Activated naive CD4-positive, alpha-beta T cell treated with anti-CD3 and anti-CD28 coated beads for 36 hours (primary cell): ENCODE measurements at places on chromosomes 12 and 14. TPM values are rescaled to one million over a fixed set of nuclear protein-coding genes. Genes with fewer than 3 reads are reported as not detected.

DNA sequence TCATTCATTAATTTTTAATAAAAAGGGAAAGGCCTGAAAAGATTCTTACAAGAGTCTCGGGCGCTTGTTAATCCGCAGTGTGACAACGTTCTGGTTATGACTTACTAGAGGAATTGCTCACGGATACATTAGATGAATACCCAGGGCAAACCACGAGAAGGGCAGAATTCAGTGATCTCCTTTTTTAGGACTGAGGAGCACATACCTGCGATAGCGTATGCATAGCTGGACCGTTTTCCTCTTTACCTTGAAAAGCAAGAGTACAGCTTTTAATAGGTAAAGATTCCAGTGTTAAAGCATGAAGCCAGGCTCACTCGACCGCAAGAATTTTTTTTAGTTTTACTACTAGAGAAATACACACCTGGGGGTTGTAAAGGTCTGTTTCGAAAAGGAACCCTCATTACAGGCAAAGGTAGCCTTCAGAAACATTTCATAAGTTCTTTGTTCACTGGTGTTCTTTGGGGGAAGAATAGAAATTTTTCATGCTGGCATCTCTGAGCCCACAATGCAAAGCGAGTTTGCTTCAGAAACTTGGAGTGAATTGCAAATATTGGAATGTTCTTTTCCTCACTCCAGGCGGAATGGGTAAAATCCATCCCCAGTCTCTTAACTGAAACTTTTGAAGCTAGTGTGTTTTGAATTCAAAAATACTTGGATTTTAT lies 953 bp downstream of the MAPK1IP1L start:
- H3K4me1 ChIP-seq: peaks cover 44% of the 10 kb centered on the region
- peak; percentile 55 for DNase-seq
- H3K27ac ChIP-seq: peak overlapping the region; percentile 95

The APOLD1 gene
- total RNA-seq: 1.3 TPM

DNA sequence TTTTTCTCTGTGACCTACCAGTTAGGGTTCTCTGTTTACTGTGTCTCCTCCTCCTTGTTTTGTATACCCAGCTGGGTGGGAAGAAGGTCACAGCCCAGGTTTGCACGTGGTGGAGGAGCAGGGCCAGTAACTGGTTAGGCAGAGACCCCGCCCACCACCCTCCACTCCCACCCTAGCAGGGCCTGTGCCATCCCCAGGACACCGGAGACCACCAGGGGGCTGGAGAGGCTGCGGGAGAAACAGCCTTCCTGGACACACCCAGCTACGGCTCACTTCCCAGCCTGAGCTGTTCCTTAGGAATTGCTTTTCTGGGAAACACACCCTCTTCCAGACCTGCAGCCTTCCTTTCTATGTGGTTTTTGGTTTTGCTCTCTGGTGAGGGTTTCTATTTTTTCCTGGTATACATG lies 21.1 kb downstream of the BDKRB2 start:
- no peaks in the 10 kb centered on the region for H3K36me3 ChIP-seq
- H3K4me1 ChIP-seq: no peaks in the 10 kb centered on the region
- no peak overlapping the region for H3K4me3 ChIP-seq

GRCh38 chr14:72519543-72519942 lies 374.4 kb downstream of the DPF3 start:
- no peaks in the 10 kb centered on the region for H3K36me3 ChIP-seq
- peaks cover 57% of the 10 kb centered on the region for H3K4me1 ChIP-seq
- peak; percentile 41 for DNase-seq
- peak overlapping the region; percentile 61 for H3K27ac ChIP-seq

DNA sequence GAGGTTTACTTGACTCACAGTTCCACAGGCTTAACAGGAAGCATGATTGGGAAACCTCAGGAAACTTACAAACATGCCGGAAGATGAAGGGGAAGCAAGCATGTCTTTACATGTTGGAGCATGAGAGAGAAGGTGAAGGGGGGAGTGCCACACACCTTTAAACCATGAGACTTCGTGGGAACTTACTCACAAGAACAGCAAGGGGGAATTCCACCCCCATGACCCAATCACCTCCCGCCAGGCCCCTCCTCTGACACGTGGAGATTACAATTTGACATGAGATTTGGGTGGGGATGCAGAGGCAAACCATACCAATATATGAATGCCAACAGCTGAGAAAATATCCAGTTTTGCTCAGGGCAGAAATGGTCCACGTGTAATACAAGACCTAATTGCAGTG lies 518.6 kb downstream of the VRK1 start:
- DNase-seq: no peak
- no peak overlapping the region for H3K4me3 ChIP-seq
- no peaks in the 10 kb centered on the region for H3K27me3 ChIP-seq
- no peaks in the 10 kb centered on the region for H3K36me3 ChIP-seq
